ENCODE measurements at places on chromosomes 1 and 21. TPM values are rescaled to one million over a fixed set of nuclear protein-coding genes. Genes with fewer than 3 reads are reported as not detected.

Gene FMN2
- 29.0 TPM for polyA plus RNA-seq

GRCh38 chr21:28124541-28124940 lies 868.1 kb downstream of the LTN1 start:
- no peaks in the 10 kb centered on the region for H3K27me3 ChIP-seq
- peak; percentile 51 for DNase-seq
- H3K4me3 ChIP-seq, result no peak overlapping the region

DNA sequence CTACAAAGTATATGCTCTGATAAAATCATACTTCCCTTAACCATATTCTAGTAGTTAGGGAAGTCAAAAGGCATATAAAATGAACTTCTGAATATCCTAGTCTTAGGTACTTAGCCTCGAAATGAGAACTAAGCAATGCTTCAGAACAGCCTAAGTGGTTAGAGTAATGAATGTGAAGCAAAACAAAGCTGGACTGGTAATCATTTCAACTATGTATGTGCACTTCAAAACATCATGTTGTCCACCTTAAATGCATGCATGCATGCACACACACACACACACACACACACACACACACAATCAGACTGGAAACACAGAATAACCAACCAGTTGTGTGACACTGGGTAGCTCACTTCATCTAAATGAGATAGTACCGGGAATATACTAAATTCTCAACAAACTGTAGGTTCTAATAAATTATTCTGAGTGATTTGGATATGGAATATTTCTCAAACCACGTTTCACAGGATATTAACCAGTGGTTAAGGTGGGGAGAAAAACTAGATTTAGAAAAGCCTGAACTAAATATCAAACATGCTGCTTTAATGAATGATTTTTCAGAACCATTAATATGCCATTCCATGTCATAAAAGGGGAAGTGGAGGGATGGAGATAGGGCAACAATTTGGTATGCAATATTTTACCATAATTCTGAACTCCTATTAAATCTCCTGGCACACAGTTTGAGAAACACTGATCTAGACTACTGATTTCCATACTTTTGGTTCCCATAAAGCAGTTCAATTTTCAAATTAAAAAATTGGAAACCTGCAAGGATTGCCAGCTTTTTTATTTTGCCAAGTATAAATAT lies 19.5 kb downstream of the RNF115 start:
- H3K4me3 ChIP-seq, result no peak overlapping the region
- H3K36me3 ChIP-seq, result no peaks in the 10 kb centered on the region
- H3K27ac ChIP-seq, result no peak overlapping the region
- no peak for DNase-seq
- no peaks in the 10 kb centered on the region for H3K27me3 ChIP-seq
- peaks cover 10% of the 10 kb centered on the region for H3K4me1 ChIP-seq

DNA sequence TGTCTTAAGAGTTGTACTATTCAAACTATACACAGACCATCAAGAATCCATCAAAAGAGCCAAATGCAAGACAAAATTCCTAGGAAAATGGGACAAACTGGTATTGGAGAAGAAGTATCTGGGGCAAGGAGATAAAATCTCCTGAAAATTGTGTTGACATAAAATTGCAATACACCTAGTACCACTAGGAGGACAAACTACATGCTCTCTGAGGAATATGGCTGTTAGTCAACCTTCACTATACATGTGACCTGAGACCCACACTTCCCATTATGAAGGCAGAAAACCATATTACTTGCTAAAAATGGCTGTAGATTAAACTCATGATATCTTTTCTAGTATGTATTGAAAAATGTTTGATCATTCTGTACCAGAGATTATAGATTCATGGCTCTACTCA lies 30.0 kb downstream of the IRF2BP2 start:
- H3K27ac ChIP-seq, result no peak overlapping the region
- peaks cover 5% of the 10 kb centered on the region for H3K27me3 ChIP-seq
- no peak for DNase-seq
- no peak overlapping the region for H3K4me3 ChIP-seq
